Neural progenitor cell (in vitro differentiated cells): ENCODE measurements at places on chromosomes 16 and 17. TPM values are rescaled to one million over a fixed set of nuclear protein-coding genes. Genes with fewer than 3 reads are reported as not detected.

- no peaks in the 10 kb centered on the region for H3K36me3 ChIP-seq
- H3K27me3 ChIP-seq = no peaks in the 10 kb centered on the region
- no peak overlapping the region for H3K27ac ChIP-seq
- H3K4me1 ChIP-seq = no peaks in the 10 kb centered on the region
- DNase-seq = no peak
Observed at GRCh38 chr16:48081656-48082055, 74.1 kb downstream of the ABCC12 start.

DNA sequence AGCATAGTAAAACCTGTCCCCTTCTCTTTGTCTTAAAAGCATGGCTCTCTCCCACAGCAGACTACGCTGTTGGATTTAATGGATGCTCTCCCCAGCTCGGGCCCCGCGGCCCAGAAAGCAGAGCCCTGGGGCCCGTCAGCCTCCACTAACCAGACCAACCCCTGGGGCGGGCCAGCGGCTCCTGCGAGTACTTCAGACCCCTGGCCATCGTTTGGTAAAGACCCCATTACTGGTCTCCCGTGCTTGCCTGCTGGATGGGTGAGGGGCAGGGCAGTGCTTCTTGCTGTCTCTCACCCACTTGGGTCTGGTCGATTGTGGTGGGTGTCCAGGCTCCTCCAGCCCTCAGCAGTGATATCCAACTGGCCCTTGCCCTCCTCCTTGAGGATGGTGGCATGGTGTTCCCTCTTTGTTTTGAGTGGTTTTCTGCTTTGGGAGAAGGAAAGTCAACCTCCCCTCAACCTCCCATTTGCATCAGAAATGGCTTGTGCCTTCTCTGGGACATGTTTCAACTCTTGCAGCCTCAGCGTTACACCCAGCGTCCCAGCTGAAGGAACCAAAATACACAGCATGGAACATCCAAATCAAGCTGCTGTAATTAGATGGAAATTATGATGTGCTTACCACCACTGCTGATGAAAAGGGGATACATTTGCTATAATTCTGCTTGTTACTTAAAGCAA is 49.3 kb downstream of the B9D1 start:
- no peak for DNase-seq
- H3K27me3 ChIP-seq = no peaks in the 10 kb centered on the region
- no peak overlapping the region for H3K4me3 ChIP-seq
- H3K27ac ChIP-seq = no peak overlapping the region

- no peak overlapping the region for H3K27ac ChIP-seq
- no peak overlapping the region for H3K4me3 ChIP-seq
- DNase-seq = no peak
- no peaks in the 10 kb centered on the region for H3K27me3 ChIP-seq
Observed at GRCh38 chr16:73568769-73569168, 520.8 kb upstream of the ZFHX3 start.

DNA sequence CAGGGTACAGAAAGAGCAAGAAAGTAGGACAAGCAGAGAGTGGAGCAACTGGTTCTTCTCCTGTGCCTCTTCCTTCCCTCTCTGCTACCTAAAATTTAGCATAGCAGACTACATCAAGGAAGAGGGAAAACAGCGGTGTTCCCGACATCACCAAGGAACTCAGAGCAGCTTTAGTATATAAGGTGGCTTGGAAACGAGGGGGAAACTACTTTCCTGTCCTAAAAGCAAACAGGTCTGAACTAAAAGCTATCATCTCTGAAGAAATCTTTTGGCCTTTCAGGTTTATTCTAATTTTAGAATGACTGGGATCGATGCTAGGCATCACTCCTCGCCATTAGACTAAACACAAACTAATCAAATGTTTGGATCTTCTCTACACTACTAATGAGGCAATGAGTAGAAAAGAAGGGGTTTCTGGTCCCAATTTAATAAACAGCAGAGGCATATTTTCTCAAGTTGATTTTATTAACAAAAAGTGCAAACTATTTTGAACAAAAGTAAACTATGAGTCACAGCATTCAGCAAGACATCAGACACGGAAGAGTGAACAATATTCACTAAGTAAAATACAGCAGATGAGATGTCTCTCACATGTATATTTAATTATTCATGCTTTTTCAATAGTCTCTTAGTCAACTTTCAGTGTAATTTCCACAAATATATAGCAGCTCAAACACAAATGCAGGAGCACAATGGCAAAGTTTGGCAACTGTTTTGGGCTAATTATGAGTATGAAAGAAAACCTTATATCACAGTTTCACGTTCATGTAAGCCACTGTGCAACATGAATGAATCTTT is 108.7 kb downstream of the TRIM37 start:
- no peaks in the 10 kb centered on the region for H3K4me1 ChIP-seq
- no peak for DNase-seq
- H3K27ac ChIP-seq = no peak overlapping the region
- peaks cover 7% of the 10 kb centered on the region for H3K36me3 ChIP-seq
- H3K27me3 ChIP-seq = no peaks in the 10 kb centered on the region

- no peaks in the 10 kb centered on the region for H3K4me1 ChIP-seq
- no peak overlapping the region for H3K4me3 ChIP-seq
- H3K27me3 ChIP-seq = no peaks in the 10 kb centered on the region
- peak; percentile 30 for DNase-seq
Observed at GRCh38 chr16:86424985-86425384, 85.3 kb upstream of the FOXF1 start.

DNA sequence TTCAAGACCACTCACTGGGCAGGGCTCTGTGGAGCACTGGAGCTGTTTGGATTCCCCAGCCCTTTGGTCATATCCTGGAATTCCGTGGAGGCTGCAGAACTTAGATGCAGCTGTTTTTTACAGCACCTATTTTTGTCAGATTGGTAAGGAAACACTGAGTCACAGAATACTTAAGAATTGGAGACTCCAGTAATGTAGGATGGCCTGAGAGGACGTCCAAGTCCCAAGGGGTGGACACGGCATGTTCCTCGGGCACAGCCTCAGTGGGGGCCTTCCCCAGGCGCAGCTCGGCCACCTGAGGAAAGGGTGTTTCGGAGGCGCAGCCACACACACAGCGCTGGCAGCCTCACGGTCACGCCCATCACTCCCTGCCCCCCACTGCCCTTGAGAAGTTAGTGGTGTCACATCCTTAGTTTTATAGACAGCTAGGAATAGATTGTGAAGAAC is 14.8 kb downstream of the PLD6 start:
- H3K36me3 ChIP-seq = no peaks in the 10 kb centered on the region
- H3K27ac ChIP-seq = no peak overlapping the region
- no peaks in the 10 kb centered on the region for H3K27me3 ChIP-seq
- H3K4me3 ChIP-seq = no peak overlapping the region
- no peaks in the 10 kb centered on the region for H3K4me1 ChIP-seq
- DNase-seq = no peak

DNA sequence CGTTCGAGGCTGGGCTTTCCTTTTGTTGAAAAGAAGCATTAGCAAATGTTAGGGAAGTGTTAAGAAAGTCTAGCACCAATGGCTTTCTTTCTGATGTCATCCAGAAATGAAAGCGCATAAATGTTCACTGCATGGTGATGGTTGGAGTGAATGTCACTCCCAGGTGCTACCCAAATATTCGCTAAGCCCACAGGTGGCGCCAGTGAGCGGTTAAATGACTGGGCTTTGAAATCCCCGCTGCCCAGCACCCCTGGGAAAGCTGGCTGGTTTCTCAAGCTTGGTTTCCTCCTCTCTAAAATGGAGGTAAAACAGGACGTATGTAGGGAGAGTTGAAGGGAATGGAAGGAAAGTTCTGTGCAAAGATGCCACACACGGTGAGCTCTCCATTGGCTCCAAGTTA is 104.4 kb downstream of the IRX5 start:
- no peaks in the 10 kb centered on the region for H3K4me1 ChIP-seq
- DNase-seq = peak; percentile 80
- H3K4me3 ChIP-seq = no peak overlapping the region
- no peak overlapping the region for H3K27ac ChIP-seq
- H3K27me3 ChIP-seq = no peaks in the 10 kb centered on the region

The SUMO2 gene
- 250 and 372 TPM in 2 replicates for total RNA-seq

GRCh38 chr17:48997103-48997826 is at the start of gene IGF2BP1:
IGF2BP1 (plus strand) TSS chr17:48997385; CDS start chr17:48997746, 361 bp downstream.
- peaks cover 32% of the 10 kb centered on the region for H3K4me1 ChIP-seq
- peak within 1 kb of the TSS; percentile 98 for H3K27ac ChIP-seq
- H3K4me3 ChIP-seq = peak within 1 kb of the TSS; percentile 97
- H3K27me3 ChIP-seq = no peaks in the 10 kb centered on the region

The RAPGEFL1 gene
- total RNA-seq = 6.8 and 8.3 TPM in 2 replicates

GRCh38 chr17:20046629-20047028 is 37.5 kb downstream of the SPECC1 start:
- no peaks in the 10 kb centered on the region for H3K27me3 ChIP-seq
- H3K27ac ChIP-seq = no peak overlapping the region
- no peak for DNase-seq
- H3K36me3 ChIP-seq = no peaks in the 10 kb centered on the region

The TBC1D3K gene
- not detected in 2 replicates for total RNA-seq

- peaks cover 4% of the 10 kb centered on the region for H3K4me1 ChIP-seq
- no peaks in the 10 kb centered on the region for H3K36me3 ChIP-seq
- no peak overlapping the region for H3K27ac ChIP-seq
- no peaks in the 10 kb centered on the region for H3K27me3 ChIP-seq
- no peak overlapping the region for H3K4me3 ChIP-seq
Observed at GRCh38 chr17:17051791-17052461, 9.7 kb downstream of the MPRIP start.

GRCh38 chr16:756428-756827 is 4.1 kb upstream of the MSLN start:
- no peak for DNase-seq
- H3K27ac ChIP-seq = no peak overlapping the region
- H3K4me3 ChIP-seq = no peak overlapping the region
- H3K4me1 ChIP-seq = peaks cover 16% of the 10 kb centered on the region
- H3K36me3 ChIP-seq = no peaks in the 10 kb centered on the region
- H3K27me3 ChIP-seq = no peaks in the 10 kb centered on the region

The RNF135 gene
- total RNA-seq = 4.2 and 9.8 TPM in 2 replicates

- no peaks in the 10 kb centered on the region for H3K36me3 ChIP-seq
- no peaks in the 10 kb centered on the region for H3K4me1 ChIP-seq
- no peak for DNase-seq
- H3K27me3 ChIP-seq = no peaks in the 10 kb centered on the region
- no peak overlapping the region for H3K27ac ChIP-seq
- no peak overlapping the region for H3K4me3 ChIP-seq
Observed at GRCh38 chr17:19405114-19405513, 5.9 kb upstream of the RNF112 start.

The AOC2 gene
- total RNA-seq = 1.2 and 2.1 TPM in 2 replicates

- no peak overlapping the region for H3K4me3 ChIP-seq
- H3K27ac ChIP-seq = no peak overlapping the region
Observed at GRCh38 chr17:2227025-2227699, 76.4 kb downstream of the SMG6 start.

DNA sequence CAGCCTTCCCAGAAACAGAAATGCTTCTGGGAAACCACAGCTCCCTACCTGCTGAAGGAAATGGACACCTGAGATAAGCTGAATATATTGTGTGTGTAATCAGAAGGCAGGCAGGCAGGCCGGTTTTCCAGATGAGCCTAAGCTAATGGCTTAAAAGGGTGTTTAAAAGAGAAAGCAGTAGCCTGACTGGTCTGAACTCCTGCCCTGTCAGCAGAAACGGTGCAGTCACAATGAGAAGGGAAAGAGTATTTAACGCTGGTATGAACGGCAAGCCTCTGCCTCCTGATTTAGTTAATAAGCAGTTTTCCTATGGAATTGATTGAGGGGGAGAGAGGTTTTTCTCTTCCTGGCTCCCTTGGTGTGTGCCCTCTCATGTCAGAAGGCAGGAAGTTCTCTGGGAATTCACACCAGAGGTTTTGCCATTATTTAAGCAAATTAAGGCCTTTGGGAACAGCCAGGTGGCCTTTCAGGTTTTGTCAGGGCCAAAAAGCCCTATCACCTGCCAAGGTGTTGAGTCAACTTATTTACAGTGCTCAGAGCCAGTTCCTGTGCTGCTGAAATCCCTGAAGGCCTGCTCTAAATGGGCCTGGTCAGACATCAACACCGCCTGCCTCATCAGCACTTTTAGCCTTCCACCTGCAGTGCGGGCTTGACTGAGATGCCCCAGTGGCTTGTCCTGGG is 41.6 kb downstream of the CDH1 start:
- peaks cover 10% of the 10 kb centered on the region for H3K4me1 ChIP-seq
- peak; percentile 26 for DNase-seq
- H3K27me3 ChIP-seq = no peaks in the 10 kb centered on the region

DNA sequence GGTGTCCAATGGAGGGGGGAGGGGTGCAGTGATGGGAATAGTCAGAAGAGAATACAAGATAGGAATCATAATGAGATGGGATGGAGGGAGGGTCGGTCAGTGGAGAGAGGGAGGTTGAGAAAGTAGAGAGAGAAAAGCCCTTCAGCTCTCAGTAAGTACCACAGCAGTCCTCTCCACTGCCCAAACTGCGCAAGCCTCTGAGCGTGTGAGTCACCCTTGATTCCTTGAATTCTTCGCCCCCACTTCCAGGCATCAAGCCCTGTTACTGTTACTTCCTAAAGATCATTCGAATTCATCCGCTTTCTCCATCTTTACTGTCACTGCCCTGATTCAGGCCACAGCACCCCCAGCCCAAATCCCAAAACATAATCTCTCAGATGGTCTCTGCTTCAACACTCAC is 2.5 kb downstream of the GUCY2D start:
- H3K27me3 ChIP-seq = peaks cover 61% of the 10 kb centered on the region
- no peak overlapping the region for H3K4me3 ChIP-seq
- DNase-seq = no peak
- H3K27ac ChIP-seq = no peak overlapping the region
- H3K4me1 ChIP-seq = peaks cover 10% of the 10 kb centered on the region
- no peaks in the 10 kb centered on the region for H3K36me3 ChIP-seq

GRCh38 chr16:65494609-65495008 is 372.7 kb upstream of the CDH11 start:
- no peaks in the 10 kb centered on the region for H3K27me3 ChIP-seq
- H3K4me3 ChIP-seq = no peak overlapping the region
- no peak overlapping the region for H3K27ac ChIP-seq
- no peak for DNase-seq
- peaks cover 32% of the 10 kb centered on the region for H3K4me1 ChIP-seq

DNA sequence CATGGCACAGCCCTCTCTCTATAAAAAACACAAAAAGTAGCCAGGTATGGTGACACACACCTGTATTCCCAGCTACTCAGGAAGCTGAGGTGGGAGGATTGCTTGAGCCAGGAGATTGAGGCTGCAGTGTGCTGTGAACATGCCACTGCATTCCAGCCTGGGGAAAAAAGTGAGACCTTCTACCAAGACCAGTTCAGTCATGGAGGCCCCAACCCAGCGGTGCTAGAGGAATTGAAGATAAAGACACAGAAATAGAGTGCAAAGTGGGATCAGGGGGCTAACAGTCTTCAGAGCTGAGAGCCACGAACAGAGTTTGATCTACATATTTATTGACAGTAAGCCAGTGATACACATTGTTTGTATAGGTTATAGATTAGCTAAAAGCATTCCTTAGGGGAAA is 15.6 kb upstream of the CCL8 start:
- no peaks in the 10 kb centered on the region for H3K36me3 ChIP-seq
- no peaks in the 10 kb centered on the region for H3K27me3 ChIP-seq
- no peak overlapping the region for H3K27ac ChIP-seq
- DNase-seq = no peak

- peaks cover 9% of the 10 kb centered on the region for H3K4me1 ChIP-seq
- no peak overlapping the region for H3K4me3 ChIP-seq
- H3K36me3 ChIP-seq = no peaks in the 10 kb centered on the region
- DNase-seq = no peak
- no peak overlapping the region for H3K27ac ChIP-seq
- H3K27me3 ChIP-seq = no peaks in the 10 kb centered on the region
Observed at GRCh38 chr16:1043881-1044451, 28.6 kb upstream of the SSTR5 start.

- H3K27ac ChIP-seq = peak overlapping the region; percentile 65
- peak overlapping the region; percentile 1 for H3K4me3 ChIP-seq
- H3K27me3 ChIP-seq = no peaks in the 10 kb centered on the region
- peak; percentile 75 for DNase-seq
Observed at GRCh38 chr17:57550016-57550415, 195.1 kb downstream of the CCDC182 start.

The MAPT gene
- 1.4 and 2.4 TPM in 2 replicates for total RNA-seq

The TOX3 gene
- 44.2 and 48.1 TPM in 2 replicates for total RNA-seq

The CNGB1 gene
- not detected in 2 replicates for total RNA-seq

The TP53TG3 gene
- total RNA-seq = not detected in 2 replicates
